ENCODE measurements at places on chromosomes 6 and 20.

GRCh38 chr6:156423829-156424228 is 353.3 kb upstream of the ARID1B start:
- no peak for DNase-seq

GRCh38 chr6:47380251-47380650 is 70.5 kb upstream of the TNFRSF21 start:
- no peak for DNase-seq

DNA sequence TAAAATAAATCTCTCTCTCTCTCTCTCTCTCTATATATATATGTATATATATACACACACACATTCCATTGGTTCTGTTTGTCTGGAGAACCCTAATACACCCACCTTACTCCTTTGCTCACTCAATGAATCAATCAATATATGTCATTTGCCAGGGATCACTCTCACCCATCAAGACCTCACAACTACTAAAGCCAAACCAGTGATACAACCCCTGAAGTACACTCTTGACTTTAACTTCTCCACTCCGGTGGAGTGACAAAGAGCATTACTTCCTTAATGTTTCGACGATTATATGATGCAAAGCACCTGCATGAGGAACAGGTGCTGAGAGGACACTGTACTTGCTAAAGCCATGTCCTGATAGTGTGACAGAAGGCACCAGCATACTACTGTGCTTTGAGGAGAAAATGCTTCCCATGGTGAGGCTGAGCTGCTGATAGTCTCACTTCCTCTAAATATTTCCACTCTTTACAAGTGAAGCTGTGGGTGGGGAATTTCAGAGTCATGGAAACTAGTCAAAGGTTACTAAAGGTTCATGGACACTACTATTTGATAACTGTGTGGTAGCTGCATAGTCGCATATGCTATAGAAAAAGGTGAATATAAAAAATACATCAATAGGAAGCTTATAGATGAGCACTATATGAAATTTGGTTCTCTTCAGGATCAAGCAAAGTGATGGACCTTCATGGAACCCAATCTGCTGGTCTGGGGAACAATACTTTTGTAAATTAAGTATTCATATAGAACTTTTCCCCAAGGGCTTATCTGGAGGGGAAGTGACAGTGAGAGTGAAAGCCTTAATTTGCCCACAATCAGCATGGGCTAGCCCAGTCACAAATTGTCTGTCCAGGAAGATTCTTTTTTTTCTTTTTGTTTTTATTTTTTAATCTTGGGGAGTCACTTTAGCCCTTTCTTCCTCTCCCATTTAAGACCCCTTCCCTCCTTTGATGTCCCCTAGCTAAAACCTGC is 141.9 kb upstream of the NEDD9 start:
- DNase-seq = no peak

DNA sequence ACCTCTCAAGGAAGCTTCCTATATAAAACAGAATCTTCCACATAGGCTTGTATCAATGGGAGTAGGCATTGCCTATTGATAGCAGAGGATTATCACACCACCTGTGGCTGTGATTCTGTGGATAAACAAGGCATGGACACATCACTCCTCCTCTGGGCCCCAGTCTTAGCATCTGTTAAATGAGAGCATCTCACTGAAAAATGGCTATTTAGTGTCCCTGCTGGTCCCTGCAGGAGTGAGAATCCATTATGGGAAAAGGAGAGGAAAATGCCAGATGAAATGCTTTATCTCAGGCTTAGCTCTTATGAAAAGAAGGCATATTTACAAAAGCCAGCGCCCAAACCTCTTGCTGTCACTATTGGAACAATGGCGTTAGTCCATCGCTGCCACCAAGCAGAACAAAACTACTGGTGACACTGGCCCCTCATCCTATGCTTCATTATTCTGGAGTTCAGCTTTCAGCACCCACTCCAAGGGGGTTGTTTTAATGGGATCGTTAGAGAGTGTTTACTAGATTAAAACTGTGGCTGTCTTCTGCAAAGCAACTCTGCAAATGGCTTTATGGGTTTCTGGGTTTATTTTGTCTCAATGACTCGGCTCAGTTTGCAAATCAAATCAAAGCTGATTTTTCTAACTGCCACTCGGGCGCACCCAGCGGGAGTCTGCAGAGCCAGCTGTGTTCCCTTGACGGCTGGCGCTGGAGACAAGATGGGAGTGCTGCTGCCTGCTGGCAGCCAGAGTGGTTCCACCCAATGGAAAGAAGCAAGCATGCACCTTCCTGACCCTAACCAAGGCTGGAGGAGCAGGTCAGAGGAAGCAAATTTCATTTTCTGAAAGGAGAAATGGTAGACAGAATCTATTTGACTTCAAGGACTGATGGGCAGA is 658.8 kb upstream of the CHD6 start:
- no peak for DNase-seq

GRCh38 chr20:52193133-52193532 is 1.6 kb upstream of the ZFP64 start:
- DNase-seq = no peak

DNA sequence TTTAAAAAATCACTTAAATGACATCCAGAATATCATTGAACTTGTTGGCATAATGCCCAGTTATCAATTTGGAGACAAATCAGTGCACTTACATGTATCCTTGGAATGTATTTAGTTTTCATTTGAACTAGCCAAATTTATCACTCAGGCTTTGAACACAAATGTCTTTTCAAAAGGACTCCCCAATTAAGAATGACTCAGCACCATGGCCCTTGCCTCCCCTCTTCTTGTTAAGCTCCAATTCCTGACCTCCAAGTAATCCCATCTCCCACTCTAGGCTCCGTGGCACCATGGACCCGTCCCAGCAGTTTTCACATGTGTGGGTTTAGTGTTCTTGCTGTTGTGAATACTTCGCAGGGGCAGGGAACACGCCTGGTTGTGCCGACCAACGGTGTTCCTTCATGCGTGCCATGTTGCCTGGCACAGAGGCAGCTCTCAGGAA is 2.7 kb downstream of the AKAP12 start:
- DNase-seq = peak; percentile 59

GRCh38 chr6:118325220-118325860 is 222.8 kb upstream of the PLN start:
- peak; percentile 46 for DNase-seq

All from fibroblast of skin of back (primary cell).